NCI-H187 treated with DMSO at 0.1 percent for 48 hours (cell line): ENCODE measurements at places on chromosomes 5 and 9.

DNA sequence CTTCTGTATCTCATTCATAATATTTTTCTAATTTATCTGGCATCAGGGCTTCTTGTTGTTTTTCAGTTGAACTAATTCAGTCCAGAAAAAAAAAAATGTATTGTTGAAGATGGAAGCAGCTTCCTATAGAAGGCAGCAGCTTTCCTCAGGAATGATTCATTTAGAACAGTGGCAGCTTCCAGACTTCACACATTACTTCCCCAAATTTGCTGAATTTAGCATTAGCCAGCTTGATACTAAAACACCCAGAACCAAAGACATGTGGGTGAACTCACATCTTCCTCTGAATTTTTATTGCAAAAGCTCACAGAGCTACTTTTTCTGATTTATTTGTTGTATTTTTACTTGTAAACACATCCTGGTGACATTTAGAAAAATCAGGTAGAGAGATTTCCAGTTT lies 53.8 kb downstream of the HCN1 start:
- DNase-seq, result no peak

GRCh38 chr9:96854651-96855273 lies 448 bp upstream of the ZNF782 start:
- no peak for DNase-seq

DNA sequence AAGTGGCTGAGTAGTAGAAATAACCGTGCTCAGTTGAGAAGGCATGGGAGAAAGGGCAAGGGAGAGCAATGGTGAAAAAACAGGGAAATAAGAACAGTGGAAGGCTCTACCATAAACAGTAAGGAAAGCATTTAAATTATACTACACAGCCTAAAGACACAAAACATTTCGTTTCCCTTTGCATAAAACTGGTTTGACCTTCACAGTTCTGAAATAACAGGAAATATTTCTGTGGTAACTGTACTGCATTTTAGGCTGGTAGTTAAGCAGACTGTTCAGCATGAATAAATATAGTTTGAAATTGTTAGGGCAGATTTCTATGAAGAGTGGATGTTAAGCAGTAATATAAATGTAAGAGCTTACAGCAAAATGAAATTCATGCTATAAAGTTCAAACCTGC lies 147.5 kb downstream of the CSNK1G3 start:
- no peak for DNase-seq

- no peak for DNase-seq
Measured at GRCh38 chr5:133128066-133128465, 76.3 kb downstream of the HSPA4 start.

- DNase-seq, result no peak
Measured at GRCh38 chr5:126511961-126512360, 83.1 kb downstream of the ALDH7A1 start.

DNA sequence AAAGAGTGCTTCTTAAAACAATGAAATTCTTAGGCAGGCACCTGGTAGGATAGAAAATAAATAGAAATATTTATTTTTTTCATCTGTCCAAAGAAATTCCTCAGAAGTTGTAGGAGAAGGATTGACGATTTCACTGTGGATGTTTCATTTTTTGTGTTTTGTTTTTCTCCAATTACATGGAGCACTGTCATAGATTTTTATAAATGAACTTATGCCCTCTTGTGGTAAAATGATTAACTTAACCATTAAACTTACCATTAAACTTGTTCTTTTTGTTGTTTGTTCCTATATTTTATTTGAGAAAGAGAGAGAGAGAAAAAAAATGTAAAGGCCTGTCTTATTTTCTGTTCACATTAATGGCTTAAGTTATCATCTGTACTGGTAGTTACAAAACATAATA lies 339.2 kb downstream of the PRR16 start:
- DNase-seq, result no peak

GRCh38 chr9:136643596-136644342 lies 18.9 kb upstream of the EGFL7 start:
- DNase-seq, result no peak

GRCh38 chr9:12702160-12702758 lies 9.1 kb downstream of the TYRP1 start:
- DNase-seq, result no peak

DNA sequence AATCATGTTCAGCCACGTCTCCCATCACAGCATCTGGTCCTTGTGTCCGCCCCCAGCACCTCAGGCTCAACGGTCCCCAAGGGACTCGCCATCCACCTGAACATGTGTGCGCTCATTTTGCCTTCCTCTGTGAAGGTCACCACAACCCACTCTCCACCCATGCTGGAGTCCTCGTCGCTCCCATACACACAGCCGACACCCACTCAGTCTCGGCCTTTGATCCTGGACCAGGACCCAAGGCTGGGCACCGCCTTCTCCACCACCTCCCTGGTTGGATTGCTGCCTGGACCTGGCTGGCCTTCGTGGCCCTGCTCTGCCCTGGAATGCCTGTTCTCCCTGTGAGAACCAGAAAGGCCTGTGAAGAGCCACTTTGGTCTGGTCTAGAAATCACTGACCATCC lies 60.3 kb downstream of the UBE2QL1 start:
- no peak for DNase-seq
